ENCODE measurements at places on chromosomes 7 and 10. TPM values are rescaled to one million over a fixed set of nuclear protein-coding genes. Genes with fewer than 3 reads are reported as not detected.

ZNF853 gene
- 0.86 TPM for total RNA-seq

OIT3 gene
- total RNA-seq: not detected

EGR2 gene
- total RNA-seq: 1.4 TPM

KEL gene
- 0.36 TPM for total RNA-seq

FGFR2 gene
- total RNA-seq: 1.9 TPM

PITX3 gene
- total RNA-seq: not detected

TSPAN13 gene
- 35.5 TPM for total RNA-seq

EBLN1 gene
- not detected for total RNA-seq

C10orf62 gene
- total RNA-seq: not detected

NAT16 gene
- total RNA-seq: not detected

PTPN20 gene
- total RNA-seq: not detected

ITGA8 gene
- total RNA-seq: 0.06 TPM
